ENCODE measurements at places on chromosomes 1 and 21.

- DNase-seq, result no peak
These were observed 7.0 kb downstream of the FBLIM1 start for GRCh38 chr1:15765495-15766194.

DNA sequence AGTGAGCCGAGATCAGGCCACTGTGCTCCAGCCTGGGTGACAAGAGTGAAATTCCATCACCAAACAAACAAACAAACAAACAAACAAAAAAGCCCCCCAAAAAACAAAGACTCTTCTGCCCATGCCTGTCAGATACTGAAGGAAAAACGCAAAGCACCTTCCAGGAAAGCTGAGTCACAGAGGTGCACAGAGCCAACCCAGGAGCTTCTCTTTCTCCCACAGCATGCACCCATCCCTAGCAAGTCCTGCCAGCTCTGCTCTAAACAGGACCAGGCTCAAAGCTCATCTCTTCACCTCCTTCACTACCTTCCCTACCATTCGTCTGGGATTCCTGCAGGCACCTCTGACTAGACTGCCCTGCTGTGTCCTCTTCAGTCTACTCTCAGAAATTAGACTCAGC, 46.5 kb downstream of the ETS2 start:
- no peak for DNase-seq

DNA sequence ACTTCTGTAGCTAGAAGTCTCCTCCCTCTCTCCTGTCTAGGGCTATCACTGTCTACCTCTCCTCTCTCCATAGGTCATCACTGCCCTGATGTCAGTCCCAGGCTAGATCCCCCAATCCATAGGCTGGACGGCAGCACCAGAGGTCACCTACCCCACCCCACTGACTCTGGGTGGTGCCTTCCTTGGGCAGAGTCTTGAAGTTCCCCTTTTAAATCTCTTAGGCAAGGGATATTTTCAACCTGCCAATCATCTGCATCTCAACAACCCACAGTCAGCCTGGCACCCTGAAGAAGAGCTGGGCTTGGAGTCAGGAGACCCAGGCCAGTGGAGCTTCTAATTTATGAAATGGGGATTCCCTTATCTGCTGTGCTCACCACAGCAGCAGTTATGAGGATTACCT, 13.2 kb downstream of the MYBPH start:
- DNase-seq, result no peak

DNA sequence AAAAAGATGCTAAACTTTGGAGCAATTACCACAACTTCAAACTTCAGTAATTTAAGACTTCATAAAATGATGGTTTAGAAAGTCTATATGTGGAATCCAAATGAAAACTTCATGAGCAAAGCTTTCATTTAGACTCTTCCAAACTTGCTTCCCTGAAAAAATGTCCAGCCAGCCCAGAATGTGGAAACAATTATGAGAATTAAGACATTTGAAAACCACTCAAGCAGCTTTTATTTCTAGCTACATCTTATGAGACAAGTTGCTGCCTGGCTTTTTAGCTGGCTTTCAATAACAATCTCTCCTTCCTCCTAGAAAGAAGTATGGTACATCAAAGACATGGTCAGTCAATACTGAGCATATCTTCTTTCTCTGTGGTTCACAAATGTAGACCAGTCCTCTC, 21.8 kb downstream of the LPAR3 start:
- DNase-seq, result no peak

- DNase-seq, result no peak
These were observed 26.5 kb upstream of the ATP2B4 start for GRCh38 chr1:203599875-203600781.

- DNase-seq, result no peak
These were observed 15.7 kb upstream of the ETS2 start for GRCh38 chr21:38790059-38790458.

DNA sequence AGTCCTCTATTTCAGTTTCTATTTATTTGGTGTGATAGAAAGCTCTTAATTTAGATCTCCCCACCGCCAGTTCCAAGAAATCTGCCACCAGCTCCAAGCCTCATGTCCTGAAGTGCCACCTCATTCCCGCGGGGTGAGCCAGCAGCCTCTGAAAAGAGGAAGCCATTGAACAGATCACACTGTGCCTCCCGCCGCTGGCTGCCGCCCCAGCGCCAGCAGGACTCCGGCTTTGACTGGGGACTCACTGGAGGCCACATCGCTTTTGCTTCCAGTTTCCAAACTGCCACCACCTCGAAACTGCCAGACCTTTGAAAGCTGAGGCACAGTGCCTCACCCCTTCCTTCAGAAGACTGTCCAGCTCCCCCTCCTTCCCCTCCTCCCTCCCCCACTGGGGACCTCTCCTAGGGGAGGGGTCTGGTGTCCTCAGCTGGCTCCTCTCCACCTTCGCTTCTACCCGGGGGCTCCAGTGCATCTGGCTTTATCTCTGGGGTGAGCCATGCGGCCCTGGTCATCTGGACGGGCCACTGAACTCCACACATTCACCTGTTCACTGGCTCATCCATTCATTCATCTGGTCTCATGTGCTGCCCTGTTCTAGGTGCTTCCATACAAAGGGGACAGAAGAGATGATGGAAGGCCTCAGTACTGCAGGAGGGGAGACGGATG, 58.9 kb downstream of the VPS26C start:
- peak; percentile 85 for DNase-seq

DNA sequence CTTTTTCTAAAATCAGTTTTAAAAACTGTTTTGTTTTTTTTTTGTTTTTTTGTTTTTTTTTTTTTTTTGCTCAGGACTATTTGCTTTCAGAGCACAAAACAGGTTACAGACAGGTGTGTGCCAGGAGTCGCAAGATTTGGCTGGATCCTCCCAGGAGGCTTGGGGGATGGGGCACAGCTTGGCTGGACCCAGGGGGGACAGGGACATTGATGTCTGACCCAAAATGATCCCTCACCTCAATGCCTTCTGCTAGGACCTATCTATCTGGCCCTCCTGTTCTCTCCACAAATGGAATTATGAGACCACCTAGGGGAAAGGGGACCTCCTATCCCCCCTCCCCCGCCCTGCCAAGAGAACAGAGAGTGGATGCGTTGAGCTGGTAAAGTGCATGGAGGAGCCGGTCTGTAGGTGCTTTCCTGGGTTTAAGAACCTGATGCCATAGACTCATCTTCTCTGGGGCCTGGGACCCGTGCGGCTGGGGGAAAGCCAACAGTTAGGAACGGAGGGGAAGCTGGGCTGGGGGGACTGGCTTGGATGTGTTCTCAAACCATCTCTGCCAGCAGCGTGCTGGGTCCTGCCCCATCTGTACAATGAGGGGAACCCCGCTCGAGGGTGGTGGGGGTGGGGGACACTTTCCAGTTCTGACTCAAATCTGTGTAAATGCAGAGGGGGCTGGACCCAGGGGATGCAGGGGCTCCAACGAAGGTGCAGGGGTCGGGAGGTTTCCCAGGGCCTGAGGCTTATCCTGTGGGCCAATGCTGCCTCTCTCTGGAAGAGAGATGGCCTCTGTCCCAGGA, 28.9 kb downstream of the RUNX3 start:
- DNase-seq, result no peak

Measured in germinal center (tissue), 1 donor.